ENCODE measurements at places on chromosomes 11 and 22.
A peak's percentile ranks its signal among the peaks of the same experiment; 100 is the strongest.

DNA sequence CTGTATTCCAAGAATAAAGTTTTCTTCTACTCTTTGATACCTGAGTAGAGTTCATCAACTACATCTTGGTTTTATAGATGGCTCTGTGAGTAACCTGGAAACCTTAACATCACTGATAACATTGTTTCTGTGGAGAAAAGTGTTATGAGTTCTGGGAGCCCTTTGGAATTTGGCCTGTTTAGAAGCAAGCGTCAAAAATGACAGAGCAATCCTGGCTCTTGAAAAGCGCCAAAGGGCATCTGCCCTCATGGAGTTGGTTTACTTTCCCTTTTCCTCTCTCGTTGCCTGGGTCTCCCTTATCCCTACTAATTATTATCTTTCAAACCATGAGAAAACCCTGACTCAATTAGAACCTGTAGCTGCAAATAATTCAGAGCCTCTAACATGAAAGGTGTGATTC, 140.1 kb downstream of the DBX1 start:
- no peak for DNase-seq

DNA sequence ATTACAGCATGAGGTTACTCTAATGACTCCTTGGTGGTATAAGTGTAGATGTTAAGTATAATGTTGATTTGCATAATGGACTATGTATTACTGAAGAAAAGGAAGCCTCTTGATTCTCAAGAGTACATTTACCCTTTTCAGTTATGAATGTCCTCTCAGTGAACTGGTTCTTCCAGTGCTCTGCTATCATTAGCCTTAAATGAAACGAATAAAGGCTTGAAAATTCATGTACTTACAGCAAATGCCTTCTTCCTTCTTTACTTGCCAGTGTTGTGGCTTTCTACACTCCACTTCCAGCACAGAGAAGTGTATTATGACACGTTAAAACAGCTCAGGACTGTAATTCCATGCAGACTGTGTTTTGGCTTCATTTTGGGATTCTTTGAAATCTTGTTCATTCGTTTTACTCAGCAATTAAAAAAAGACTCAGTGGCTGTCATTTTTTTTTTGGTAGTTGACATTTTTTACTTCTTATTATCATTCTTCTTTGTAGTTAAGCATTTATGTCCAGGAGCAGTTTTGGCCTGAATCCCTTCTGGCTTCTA, 96.9 kb downstream of the MTMR3 start:
- DNase-seq = no peak

DNA sequence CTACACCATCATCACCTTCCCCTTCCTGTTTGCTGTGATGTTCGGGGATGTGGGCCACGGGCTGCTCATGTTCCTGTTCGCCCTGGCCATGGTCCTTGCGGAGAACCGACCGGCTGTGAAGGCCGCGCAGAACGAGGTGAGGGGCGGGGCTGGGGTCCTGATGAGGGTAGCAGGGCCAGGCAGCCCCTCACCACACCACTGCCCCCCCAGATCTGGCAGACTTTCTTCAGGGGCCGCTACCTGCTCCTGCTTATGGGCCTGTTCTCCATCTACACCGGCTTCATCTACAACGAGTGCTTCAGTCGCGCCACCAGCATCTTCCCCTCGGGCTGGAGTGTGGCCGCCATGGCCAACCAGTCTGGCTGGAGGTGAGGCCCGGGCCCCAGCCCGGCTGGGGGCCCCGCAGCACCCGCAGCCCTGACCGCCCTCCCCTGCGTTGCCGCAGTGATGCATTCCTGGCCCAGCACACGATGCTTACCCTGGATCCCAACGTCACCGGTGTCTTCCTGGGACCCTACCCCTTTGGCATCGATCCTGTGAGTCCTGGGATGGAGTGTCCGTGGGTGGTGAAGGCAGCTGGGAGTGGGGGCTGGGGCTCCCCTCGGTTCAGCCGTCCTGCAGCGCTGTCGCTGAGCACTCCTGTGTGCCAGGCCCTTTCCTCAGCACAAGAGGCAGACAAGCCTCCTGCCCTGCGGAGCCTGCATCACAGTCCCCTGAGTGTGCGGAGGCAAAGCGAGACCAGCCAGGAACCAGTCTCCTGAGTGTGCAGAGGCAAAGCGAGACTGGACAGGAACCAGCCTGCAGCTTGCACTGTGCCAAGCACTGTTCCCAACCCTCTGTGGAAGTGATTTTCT, 8.8 kb downstream of the TCIRG1 start:
- DNase-seq = no peak

GRCh38 chr11:61516675-61517572, 8.4 kb downstream of the LRRC10B start:
- DNase-seq = no peak

- DNase-seq = peak; percentile 60
Observed at GRCh38 chr11:106466521-106467080, 389.1 kb downstream of the AASDHPPT start.

- DNase-seq = no peak
Observed at GRCh38 chr11:87391496-87391895, 353.8 kb downstream of the TMEM135 start.

DNA sequence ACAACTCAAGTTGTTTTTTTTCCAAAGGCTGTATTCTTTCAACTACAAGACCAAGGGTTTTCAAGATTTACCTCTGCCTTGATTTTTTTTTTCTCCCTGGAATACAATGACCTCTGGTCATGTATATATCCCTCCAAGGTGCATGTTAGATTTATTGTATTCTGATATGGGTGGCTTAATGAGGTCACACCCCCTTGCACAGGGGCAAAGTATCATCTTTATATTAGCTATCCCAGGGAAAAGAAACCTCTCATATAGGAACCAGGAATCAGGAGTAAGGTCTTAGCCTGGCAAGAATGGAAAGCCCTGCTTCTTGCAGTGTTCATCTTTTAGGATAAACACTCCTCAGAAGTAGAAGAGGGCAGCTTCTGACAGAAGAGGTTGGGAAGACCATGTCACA, 516.9 kb upstream of the TENM4 start:
- DNase-seq = no peak

DNA sequence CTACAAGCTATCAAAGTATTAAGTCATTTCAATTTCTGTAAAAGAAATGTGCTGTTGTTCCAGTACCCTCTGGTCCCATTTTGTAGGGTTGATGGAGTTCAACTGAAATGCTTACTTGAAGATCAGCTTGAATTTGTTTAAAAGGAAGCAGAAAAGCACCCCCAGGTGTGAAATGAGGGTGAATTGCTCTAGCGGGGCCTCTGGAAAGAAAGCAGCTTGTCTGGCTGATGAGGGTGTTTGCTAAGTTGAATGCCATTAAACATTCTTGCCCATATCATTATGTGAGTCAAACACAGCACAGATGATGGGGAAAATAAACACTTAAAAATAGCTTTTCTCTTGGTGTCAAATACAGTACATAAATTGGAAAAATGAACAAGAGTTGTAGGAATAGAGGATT, 280.3 kb downstream of the RAB38 start:
- DNase-seq = no peak

GRCh38 chr11:44535191-44535980, 30.1 kb upstream of the CD82 start:
- DNase-seq = no peak

DNA sequence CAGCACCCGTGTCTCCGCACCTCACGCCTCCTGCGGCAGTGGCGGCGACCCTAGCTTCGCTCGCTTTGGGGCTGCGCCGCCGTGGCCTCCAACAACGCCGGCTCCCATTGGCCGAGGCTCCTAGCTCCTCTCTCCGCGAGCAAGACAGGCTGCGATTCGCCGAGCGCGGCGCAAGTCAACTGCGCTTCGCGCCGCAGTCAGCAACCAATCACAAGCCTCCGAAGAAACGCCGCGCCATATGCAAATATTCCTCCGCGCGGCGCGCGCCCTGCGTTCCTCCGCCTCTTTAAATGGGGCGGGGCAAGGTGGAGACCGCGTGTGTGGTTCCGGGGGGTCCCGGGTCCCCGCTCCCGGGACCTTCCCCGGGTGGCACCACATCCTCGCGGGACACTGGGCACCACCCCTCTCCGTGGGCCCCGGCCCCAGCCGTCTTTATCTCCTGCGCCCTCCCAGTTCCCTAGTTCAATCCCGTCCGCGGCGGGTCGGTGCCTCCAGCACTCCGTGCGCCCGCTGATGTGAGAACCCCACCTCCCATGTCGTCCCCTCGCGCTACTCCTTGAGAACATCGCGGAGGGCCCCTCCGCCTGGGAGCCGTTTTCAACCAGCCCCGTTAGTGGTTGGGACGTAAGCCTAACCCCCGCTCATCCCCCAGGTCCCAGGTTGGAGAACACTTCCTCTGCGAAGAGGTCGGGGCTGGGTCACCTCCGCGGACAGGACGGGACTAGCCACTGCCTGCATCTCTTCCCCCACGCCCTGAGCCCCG, at the start of gene NAP1L4:
TSS of gene NAP1L4 (minus strand) at position 96 of the 763 bp plus-strand sequence. CDS start 13,109 bp downstream, outside the sequence.
- DNase-seq = peak; percentile 94

DNA sequence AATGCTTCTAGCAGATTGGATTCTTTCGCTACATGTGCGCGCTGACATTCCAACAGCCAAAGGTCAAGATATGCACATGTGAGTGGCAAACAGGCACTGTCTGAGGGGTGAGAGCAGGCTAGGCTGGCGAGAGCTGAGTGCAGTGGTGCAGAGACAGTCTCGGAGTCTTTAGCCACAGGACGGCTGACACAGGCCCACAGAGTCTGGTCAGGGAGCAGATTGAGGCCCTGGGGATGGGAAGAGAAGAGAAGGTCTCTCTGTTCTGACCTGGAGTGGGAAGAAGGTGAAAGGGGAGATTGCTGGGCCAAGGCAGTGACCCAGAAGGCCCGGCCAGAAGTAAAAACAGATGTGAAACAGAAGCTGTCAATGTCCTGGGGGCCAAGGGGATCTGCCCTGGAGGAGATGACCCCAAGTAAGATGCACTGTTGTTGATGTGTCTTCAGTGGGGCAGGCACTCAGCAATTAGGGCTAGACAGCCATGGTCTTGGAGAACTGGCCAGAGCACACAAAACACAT, 197.8 kb downstream of the ETS1 start:
- DNase-seq = no peak

- DNase-seq = no peak
Observed at GRCh38 chr11:67656278-67656922, 5.9 kb upstream of the ACY3 start.

DNA sequence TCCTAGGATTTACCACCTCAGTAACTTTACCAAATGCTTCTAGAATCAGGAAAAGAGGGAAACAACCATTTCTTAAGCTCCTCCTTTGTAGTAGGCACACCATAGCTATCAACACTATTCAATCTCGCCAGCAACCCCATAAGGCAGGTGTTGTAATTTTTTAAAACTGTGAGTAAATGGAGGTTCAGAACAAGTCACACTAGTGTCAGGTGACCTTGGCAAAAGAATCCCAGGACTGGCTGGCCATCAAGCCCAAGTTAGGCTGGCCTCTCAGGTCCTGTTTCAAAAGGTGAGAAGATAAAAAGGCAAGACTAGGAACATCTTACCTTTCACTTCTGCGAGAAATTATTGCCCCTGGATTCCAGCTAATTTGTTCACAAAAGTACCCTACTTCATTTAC, 713 bp downstream of the TOP3B start:
- no peak for DNase-seq

- no peak for DNase-seq
Observed at GRCh38 chr22:38872831-38873248, 824 bp upstream of the CBX6 start.

GRCh38 chr11:132217856-132218255, 847.4 kb downstream of the NTM start:
- no peak for DNase-seq

- DNase-seq = no peak
Observed at GRCh38 chr11:3831378-3832239, 9.2 kb downstream of the RHOG start.

GRCh38 chr22:35343664-35344550, 37.0 kb upstream of the HMOX1 start:
- no peak for DNase-seq

GRCh38 chr11:118341815-118342489, 553 bp downstream of the CD3D start:
- no peak for DNase-seq

DNA sequence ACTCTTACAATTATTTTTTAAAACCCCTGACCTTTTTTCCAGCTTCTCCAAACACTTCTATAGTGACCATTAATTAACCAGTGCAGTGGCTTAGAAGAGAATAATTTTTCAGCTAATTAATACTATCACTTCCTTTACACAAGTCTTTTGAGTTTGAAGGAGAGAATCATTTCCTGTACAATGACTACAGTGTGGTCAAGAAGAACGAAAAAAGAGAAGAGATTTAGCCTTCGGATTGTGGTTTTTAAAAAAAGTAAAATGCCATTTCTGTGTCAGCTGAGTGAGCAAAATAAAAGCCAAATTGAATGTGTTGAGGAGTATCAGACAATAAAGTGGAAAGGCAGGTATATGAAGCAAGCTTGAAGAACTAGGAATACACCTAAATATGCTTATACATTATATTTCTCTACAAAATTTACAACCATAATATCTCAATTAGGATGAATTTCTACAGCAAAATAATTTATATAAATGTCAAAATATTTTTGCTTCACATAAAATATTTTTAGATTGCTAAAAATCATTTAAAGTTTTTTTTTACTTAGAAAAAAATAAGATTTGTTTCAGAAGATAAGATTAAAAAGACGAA, 1155.2 kb upstream of the CNTN5 start:
- no peak for DNase-seq

GRCh38 chr11:103842191-103842590, 194.2 kb upstream of the DDI1 start:
- DNase-seq = no peak

DNA sequence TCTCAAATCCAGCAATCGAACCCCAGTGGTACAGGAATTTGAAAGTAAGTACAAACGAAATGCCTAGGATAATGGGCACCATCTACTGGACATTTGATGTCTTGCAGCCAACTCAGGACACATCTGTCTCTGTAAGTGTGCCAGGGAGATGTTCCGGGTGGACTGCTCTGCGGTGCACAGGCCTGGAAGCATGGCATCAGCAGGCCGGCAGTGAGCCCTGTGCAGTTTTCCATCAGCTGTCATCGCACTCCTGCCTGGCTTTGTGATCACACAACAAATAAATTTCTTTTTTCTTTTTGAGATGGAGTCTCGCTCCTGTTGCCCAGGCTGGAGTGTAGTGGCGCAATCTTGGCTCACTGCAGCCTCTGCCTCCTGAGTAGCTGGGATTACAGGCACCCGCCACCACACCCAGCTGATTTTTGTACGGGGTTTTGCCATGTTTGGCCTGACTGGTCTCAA, 71.0 kb downstream of the JAM3 start:
- peak; percentile 71 for DNase-seq

DNA sequence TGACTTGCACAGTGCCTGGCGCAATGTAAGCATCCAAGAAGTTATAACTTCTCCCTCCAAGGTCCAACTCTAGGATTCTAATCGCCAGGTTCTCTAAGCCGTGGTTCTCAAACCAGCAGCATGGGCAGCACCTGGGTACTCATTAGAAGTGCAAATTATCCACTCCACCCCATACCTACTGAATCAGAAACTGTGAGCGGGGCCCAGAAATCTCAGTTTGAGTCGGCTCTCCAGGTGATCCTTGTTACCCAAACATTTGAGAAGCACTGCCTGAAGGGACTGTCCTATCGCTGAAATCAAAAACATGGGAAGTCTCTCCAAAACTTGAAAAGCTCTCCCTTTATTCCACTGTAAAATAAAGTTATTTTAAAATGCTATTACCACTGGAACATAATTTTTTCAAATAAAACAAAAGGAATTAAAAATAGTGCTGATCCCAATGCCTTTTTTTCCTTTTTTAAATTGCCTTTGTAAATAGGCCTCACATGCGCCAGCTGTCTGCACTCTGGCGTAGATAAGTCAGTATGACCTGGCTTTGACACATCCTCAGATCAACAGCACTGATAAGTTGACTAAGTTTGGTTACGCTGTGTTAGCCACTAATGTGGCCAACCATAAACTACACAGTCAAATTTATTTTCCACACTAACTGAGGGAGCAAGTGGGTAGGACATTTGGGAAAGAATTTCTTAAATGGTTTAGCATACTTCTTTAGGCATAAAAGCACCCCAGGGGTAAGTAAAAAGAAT, 8.4 kb upstream of the CTR9 start:
- no peak for DNase-seq

GRCh38 chr22:25096638-25097405, 102.8 kb upstream of the CRYBB3 start:
- no peak for DNase-seq

All from kidney glomerular epithelial cell (primary cell).